Cortex of kidney (tissue), 1 donor: ENCODE measurements at places on chromosomes 4 and X.

DNA sequence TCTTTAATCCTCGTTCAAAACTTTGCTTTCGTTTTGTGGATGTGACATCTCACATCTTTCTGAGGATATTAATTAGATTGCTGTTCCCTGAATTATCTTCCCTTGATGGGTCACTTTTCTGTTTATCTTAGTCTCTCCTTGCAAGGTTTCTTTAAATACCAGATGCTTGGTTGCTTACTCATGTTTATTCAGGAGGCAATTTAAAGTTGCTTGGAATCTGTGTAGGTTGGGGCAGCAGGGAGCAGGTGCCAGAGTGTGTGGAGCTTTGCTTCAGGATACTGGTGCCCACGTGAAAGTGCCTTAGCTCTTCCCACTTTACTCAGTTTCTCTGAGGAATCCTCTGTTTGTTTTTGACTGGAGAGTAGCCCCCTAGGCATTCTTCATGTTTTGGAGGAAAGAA lies 24.0 kb downstream of the ANAPC4 start:
- DNase-seq: no peak

DNA sequence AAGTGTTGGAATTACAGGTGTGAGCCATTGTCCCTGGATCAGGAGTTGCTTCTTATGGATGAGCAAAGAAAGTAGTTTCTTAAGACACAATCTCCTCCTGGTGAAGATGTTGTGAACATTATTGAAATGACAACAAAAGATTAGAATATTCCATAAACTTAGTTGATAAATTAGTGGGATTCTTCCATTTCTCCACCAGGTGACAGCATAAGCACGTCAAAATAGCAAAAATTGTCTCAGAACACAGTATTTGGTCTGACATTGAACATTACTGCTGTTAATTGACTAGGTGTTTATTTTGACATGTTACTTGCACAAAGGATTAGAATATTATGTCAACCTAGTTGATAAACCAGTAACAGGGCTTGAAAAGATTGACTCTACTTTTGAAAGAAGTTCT lies 21.6 kb downstream of the CLDN34 start:
- DNase-seq: no peak

GRCh38 chr4:76655566-76656479 lies 220.8 kb downstream of the SHROOM3 start:
- no peak for DNase-seq

DNA sequence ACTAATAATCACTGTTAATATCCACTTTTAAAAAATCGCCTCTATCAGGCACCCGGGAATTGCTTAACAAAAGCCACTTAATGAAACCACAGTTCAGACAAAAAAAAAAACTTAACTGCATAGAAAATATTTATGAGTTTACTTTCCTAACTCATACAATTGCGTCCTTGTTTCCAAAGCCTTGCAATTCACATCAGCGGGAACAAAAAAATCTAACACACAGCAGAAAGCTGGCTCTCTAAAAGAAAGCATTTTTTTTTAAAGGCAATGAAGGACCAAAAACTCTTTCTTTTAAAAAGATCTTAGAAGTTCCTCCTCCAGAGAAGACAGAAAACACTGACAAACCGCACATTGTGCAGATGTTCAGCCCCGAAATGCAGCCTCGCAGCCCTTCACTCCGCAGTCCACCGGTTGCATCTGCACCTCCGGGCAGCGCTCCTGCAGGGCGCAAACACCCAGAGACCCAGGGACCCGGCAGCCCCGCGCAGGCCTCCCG lies 812 bp downstream of the FAT1 start:
- no peak for DNase-seq

GRCh38 chrX:6954836-6955235 lies 192.7 kb upstream of the STS start:
- DNase-seq: no peak

- no peak for DNase-seq
Measured at GRCh38 chr4:181566490-181566889, 676.7 kb upstream of the TENM3 start.

- DNase-seq: no peak
Measured at GRCh38 chr4:98778206-98778605, 119.8 kb upstream of the TSPAN5 start.

- no peak for DNase-seq
Measured at GRCh38 chrX:727738-728621, 97.4 kb downstream of the SHOX start.

DNA sequence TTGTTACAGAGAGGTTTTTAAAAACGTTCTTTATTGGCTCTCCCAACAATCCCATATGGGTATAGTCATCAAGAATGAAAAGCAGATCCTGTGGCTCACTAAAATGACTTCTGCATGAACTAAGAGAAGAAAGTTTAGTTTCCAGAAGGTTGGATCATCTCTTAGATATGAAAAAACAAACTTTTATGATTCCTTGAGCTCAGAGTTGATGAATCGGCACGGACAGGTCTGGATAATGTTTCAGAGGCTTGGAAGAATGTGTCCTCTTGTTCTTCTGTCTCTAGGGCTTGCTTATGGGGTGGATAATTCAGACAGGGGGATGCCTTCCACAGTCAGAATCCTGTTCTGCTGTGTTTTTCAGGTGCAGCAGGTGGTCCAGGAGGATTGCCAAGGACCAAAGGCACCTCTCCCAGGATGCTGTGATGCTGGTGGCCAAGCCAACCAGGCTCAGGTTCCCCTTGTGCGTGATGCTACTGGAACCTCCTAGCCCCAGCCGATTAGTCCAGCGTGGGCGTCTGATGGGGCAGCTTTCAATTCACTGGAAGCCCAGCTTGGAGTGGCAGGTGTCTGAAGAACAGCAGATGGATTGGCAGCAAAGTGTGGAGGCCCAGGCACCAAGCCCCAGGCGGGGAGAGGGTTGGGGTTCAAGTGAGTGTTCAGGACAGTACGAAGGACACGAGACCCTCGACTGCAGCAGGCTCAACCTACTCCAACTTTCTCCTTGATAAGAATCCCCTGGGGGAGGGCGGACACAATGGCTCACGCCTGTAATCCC lies 30.3 kb downstream of the CCKAR start:
- DNase-seq: no peak
